ENCODE measurements at places on chromosomes 11 and 22.

DNA sequence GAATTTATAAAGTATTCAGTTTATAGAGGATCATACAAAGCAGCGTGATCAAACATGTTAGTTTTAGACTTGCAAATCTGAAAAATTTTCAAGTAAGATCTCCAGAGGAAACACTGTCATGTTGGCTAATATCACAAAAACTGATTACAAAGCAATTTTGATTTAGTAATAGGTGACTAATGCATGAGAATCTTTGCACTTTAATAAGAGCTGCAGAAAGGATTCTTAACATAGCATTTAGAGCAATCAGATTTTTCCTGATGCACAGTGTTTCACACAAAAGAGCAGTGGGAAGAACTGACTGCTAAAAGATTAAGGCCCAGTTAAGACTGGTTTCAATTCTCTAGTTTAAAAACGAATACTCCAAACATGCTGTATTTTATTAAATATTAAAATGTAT lies 321.2 kb downstream of the GUCY1A2 start:
- DNase-seq = no peak

DNA sequence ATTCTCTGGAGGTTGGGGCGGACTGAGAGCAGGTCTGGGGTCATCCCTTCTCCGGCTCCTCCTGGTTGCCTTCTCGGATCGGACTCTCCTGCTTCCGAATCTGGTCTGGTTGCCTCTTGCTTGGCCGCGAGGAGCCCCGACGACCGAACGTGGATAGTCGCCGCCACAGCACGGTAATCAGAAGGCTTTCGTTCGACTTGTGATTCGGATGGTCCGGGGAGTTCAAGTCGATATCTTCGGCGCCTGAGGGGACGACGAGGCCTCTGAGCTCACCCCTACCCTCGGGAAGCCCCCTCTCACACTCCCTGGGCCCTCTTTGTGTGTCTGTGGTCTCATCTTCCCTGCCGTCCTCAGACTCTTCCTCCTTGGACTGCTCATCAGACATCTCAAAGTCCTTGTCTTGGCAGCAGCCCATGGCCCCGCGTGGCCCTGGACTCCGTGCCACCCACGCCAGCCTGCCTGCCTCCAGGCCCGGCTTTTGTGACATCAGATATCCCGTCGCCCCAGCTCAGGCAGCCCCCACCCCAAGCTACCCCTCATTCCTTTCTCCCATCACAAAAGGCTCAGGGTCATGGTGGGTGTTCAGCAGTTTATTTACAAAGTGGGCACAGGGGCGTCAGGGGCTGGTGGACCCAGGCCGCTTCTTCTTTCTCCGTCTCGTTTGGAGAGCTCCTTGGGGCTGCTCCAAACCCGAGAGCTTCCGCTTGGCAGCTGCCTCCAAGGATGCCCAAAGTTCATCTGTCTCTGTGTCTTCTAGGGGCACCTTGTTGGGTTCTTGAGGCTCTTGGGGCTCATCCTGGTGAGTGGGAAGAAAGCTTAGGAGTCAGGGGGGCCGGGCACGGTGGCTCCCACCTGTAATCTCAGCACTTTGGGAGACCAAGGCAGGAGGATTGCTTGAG lies at the start of gene TEX54:
TEX54 (minus strand) TSS at position 506 of the 899 bp plus-strand sequence.
- no peak for DNase-seq

GRCh38 chr11:72652873-72653630 lies 21.2 kb downstream of the PDE2A start:
- DNase-seq = no peak

DNA sequence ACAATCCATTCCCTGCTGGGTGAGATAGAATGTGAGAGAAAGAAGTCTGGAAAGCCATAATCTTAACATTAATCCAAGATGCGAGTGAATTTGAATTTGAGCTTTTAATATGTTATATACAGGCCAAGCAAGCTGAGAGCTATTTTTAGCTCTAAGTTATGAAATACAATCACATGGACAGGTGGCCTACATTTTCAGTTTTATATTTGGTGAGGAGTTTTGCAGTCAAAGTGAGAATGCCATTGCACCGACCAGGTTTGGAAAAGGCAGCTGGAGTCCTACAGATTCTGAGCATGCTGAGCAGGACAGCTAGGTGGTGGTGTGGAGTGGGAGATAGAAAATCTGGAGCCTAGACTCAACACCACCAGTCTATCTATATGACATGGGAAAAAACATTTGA lies 12.0 kb downstream of the OR5B21 start:
- DNase-seq = no peak

- DNase-seq = no peak
These were observed 47.1 kb upstream of the SYT13 start for GRCh38 chr11:45333001-45333971.

- DNase-seq = no peak
These were observed 23.2 kb upstream of the BIRC3 start for GRCh38 chr11:102293873-102294601.

- DNase-seq = no peak
These were observed 572.6 kb upstream of the LUZP2 start for GRCh38 chr11:23924226-23924625.

DNA sequence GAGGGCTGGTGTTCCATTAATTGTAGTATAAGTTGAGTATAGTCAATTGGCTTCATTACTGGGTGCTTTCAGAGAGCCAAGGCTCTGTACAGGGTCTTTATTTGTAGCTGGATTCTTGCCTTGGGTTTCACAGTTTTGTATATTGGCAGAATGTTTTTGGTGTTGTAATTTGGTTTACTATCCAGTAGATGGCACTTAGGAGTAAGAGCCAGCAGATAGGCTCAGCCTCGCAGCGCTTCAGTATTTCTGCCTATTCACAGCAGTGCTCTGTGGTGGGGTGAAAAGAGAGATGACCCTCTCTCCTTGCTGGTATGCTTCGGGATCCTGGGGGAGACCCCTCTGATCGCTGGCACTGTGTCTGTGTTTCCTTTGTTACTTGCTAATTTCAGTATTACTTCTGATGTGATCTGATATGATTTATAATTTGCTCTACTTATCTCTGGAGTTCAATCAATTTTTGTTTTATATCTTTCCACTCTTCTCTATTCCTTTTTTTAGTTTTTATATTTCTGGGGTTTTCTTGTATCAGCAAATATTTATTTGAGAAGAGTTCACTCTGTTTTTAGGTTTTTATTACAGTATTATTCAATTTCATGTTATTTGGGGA lies 52.2 kb downstream of the ANO5 start:
- DNase-seq = peak; percentile 21

DNA sequence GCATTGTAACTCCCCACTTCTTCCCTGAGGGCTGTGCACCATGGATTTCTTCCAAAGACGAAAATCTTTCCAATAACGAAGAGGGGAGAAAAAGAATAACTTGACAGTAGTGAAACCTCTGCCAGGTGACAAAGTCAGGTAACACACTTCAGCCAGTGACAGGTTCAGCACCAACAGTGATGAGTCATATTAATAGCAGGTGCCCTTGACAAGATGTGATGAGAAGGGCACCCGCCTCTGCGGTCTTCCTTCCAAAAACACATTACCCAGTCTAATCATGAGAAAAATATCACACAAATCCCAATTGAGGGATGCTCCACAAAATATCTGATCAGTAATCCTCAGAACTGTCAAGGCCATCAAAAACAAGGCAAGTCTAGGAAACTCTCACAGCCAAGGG lies 157.8 kb downstream of the EFCAB6 start:
- no peak for DNase-seq

DNA sequence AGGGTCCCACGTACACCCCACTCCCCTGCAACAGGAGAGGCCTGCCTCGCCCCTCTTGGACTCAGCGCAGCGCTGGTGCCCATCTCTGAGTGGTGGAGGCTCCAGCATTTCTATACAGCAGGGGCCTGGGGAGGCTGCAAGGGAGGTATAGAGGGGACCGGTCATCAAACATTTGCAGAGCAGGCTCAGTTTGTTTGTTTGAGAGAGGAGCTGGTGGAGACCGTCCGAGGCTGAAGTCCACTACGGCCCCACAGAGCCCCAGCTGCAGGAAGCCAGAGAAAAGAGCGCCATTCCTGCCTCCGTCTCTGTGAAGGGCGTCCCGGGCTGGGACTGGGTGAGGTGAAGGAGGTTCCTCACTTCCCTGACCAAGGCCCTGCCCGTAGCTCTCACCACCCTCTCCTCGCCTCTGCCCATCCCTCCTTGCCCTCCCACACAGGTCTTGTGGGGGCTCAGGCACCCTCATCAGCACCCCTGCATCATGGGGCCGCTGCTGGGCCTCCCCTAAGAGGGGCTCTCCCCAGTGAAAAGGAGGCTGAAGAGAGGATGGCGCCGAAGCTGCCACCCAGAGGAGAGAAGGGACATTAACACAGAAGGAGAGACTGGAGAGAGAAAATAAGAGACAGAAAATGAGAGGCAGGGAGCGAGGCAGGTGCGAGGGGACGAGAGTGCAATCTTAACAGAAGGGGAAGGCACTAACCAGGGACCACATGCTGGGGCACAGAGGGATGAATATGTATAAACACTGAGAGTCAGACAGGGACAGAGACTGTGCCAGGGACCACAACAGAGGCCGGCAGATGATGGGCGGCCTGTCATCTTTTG lies 24.5 kb downstream of the RPUSD4 start:
- DNase-seq = peak; percentile 72

DNA sequence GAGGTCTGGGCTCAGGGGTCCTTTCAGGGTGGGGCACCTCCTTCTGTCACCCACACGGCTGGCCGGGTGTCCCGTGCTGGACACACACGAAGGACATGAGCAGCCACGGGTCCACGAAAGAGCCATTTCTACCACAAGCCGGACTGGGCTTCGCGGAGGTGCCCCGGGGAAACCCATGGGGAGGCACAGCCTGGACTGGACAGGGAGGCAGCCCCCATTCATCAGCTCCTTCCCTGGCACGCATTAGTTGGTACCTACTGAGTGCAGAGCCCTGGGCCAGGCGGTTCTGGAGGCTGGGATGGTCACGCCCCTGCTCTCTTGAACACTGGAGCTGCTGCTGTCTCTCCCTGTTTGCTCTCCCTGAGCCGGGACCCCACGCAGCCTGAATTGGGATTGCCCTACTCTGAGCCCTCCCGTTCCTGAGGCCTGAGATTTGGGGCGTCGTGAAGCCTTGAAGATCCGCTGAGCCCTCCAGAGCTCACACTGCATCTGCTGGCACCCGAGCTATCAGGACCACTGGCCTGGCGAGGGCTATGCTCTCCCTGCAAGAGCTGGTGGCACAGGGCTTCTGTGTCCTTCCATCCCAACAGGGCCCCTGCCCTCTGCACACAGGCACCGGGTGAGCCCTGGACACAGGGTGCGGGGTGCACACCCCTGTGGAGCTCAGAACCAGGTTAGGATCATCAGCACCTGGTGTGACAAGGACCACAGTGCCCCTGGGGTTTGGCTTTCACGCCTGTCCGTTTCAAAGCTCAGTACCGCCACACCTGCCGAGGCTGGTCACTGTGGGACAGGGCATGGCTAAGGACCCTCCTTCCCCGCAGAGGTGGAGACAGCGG lies 84.6 kb downstream of the MYEOV start:
- no peak for DNase-seq

- peak; percentile 69 for DNase-seq
These were observed at the start of gene TLCD5 for GRCh38 chr11:120324932-120325810. Gene TLCD5 (plus strand): TSS chr11:120325299. CDS start chr11:120327442, 2,143 bp downstream.

GRCh38 chr11:43942662-43943371 lies 380 bp downstream of the C11orf96 start:
- DNase-seq = peak; percentile 23

GRCh38 chr11:117946842-117947526 lies 17.8 kb upstream of the TMPRSS13 start:
- DNase-seq = peak; percentile 94

GRCh38 chr11:69371731-69372588 lies 78.0 kb downstream of the MYEOV start:
- no peak for DNase-seq

DNA sequence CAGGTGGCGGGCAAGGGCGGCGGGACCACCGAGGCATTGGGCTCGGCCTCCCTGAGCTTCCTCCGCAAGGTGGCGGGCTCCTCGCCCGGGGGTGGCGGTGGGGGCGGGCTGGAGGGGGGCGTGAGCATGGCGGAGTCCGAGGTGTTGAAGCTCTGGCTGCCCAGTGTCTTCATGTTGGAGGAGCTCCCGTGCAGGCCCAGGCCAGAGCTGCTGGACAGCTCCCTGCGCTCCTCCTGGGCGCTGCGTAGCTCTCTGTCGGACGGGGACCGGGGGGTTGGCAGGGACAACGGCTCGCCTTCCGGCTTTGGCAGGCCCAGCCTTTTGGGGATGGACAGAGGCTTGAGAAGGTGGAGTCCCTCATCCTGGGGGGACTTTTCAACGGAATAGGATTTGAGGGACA lies 43.9 kb upstream of the BID start:
- no peak for DNase-seq

DNA sequence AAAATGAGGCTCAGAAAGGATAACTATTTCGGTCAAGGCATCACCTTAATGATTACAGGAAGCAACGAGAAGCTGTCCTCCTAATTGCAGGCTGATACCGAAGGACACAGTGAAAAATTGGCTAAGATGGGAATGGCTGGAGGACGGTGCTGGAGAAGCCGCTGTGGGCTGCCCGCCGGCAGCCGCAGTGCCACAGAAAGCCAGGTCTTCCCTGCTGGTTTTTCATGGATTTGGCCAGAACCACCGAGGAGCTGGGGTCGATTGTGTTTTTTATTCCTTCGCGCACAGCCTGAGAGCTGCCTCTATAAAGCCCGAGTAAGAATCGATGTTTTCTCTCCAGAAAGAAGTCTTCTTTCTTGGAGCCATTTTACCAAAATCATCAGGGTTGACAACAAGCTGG lies 1484.2 kb downstream of the BRD1 start:
- no peak for DNase-seq

GRCh38 chr11:68954836-68955606 lies 25.8 kb downstream of the MRGPRD start:
- DNase-seq = no peak

DNA sequence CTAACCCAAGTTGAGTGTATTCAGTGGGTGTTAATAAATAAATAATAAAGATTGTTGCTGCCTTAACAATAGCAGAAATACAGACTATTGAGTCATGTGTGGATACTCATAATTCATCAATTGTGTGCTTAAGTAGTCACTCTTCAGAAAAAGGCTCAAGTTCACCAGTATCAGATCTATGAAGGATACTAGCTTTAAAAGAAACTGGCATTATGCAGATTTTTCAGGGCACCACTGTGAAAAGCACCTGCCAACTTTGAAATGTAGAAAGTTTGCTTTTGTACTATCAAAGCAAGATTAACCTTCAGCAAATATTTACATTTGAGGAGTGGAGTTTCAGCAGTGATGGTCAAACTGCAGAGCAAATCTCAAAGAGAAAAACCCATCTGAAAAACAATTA lies 20.1 kb upstream of the SYTL2 start:
- DNase-seq = no peak

DNA sequence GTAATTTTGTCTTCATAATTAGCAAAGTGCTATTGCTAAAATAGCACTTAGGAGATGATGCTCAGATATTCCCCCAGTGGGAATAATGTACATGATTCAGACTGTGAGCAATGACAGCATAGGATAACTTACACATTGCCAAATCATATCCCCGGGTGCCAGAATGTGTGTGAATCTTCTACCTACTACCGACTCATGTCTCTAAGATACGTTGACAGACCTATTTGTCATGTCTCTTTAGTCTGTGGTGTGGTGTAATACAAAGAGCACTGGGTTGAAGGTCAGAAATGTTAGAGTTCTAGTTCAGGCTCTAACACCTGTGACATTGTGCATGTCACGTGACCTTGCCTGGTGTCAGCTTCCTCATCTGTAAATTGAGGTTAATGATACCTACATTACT lies 31.0 kb upstream of the PICALM start:
- DNase-seq = peak; percentile 10
